Stimulated activated CD4-positive, alpha-beta T cell treated with anti-CD3 and anti-CD28 coated beads, TNF-alpha, amount 100 ng/mL, for 4 hours (primary cell): ENCODE measurements at places on chromosomes 5 and 9.

DNA sequence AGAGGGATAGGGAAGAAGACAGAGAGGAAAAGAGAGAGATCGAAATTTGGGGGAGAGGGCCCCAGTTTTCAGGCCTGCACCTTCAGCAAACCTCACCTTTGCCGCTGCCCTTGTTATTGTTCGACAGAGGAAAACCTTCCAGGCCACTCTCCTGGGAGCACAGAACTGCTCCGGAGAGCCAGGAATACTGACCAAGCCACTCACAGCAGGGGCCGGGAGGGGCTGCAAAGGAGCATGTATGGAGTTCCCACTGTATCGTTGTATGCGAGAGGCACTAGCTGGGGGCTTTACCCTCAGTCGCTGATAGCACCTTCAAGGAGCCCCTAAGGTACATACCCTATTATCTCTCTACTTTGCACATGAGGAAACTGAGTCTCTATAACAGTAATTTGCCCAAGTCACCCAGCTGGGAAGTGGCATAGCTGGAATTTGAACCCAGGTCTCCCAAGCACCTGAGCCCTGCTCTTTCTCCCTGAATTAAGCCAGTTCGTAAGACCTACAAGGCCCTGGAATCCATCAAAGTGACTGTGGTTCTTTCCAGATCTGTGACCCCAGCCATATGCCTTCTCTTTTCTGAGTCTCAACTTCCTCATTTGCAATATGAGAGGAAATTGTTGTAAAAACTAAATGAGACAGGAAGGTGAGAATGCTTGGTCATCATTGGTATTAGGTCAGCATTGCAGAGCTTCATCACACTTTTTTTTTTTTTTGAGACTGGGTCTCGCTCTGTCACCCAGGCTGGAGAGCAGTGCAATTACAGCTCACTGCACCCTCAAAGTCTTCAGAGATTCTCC, 21.0 kb upstream of the FOXE1 start:
- no peak for DNase-seq

DNA sequence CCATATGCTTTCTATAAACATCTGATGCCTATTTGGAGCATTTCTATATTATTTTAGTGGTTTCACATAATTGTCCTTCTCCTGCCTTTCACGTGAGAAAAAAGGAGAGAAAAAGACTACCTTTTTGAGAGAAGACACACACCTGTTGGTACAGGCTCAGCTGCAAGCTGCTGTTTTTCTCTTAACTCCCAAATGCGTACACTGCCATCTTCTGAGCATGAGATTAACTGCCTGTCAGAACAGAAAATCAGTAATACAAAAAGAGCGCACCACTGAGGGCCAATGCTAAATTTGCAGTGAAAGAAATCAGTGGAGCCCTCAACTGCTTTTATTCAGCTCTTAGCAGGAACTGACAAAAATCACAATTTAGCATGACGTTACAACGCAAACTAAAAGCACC, 54.9 kb downstream of the WDR41 start:
- no peak for DNase-seq

GRCh38 chr5:161265006-161265405, 281.5 kb downstream of the GABRB2 start:
- no peak for DNase-seq

DNA sequence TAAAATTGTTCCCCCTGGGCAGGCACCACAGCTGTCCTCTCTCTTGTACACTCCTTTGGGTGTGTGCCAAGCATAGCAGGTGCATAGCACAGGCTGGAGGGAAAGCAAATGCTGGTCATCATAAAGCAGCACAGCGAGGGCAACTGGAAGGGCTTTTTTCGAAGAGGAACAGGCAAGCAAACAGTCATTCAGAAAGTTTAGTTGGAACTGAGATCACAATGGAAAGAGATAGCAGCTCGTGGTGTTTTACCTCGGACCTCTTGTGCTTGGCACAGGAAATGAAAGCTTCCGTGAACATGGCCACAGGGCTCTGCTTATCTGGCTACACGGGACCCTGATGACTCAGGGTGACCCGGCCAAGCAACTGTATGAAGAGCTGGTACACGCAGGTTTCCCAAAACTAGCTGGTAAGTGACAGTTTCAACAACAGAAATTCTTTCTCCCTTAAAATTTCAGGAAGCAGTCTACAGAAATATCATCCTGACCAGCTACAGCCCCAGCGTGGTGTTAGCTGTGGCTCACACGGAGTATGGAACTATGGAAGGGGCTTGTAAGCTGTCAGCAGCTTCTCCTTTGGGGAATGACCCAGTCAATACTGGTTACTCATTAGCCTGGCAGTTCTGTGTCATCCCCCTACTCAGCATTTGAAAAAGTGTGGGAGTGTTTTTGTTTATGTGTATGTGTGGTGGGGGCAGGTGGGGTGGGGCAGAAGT, 48.1 kb downstream of the POC5 start:
- no peak for DNase-seq

DNA sequence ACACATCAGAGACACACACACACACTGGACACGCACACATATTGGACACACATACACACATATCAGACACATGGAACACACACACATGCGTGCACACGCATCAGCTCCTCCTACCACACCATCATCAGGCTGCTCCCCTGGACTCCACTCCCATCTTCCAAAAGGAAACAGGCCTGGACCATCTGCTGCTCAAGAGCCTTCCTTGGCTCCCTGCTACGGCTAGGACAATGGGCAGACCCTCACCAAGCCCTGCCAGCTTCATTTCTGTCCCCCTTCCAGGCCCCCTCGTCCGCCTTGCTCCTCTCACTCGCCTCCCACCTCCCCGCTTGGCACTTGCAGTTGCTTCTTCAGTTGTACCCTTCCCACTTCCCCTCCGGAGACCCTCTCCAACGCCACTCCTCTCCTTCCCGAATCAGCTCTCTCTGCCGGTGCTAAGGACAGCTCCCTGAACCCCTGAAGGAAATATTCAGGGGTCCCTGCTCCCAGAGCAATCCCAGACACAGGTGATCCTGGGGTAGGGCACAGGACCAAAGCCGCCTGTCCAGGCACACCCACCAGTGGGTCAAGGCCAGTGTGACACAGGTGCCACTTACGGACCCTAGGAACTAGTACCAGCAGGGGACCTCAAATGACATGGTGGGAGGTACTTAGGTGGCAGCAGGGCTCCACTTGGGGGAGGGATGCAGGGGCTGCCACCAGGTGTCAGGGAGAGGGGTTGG, 12.1 kb upstream of the LAMC3 start:
- no peak for DNase-seq

DNA sequence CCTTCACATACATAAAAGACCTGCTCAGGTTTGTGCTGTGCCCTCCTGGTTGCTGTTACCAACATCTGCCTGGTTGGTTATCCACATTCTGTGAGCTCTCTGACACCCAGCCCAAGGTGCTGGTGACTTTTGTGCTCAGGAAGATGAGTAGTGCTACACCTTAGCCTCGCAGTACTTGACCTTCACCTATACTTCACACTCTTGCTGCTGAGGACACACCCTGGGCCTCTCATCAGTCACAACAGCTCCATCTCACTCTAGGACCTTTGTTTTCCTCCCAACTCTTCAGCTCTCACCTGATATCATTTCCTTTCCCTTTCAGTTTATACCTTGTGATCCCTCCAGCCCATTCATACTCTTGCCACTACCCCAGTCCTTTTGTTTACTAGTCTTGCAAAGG, 10.7 kb upstream of the SLC22A5 start:
- DNase-seq: no peak

DNA sequence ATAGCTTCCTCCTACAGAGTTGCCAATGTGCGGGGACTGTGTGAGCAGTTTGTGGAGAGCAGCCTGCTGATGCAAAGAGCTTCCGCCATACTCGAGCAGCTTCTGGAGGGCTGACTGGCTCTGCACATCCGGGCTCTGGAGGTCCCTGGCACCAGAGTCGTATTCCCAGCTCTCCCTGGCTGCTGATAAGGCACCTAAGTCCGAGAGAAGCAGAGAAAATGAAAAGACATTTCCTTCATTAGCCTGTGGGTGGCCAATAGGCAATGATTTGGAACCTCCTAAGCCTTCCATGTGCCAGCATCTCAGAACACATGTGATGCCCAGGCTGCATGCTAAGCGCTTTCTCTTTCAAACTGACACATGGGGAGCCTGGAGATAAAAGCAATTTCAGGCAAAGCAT, 94.3 kb downstream of the TSSK1B start:
- no peak for DNase-seq

GRCh38 chr5:103589776-103590175, 27.2 kb upstream of the NUDT12 start:
- DNase-seq: no peak

- no peak for DNase-seq
These were observed 49.5 kb downstream of the ADAMTS2 start for GRCh38 chr5:179295778-179296149.

GRCh38 chr9:101027236-101027635, 1.3 kb upstream of the PLPPR1 start:
- DNase-seq: no peak

DNA sequence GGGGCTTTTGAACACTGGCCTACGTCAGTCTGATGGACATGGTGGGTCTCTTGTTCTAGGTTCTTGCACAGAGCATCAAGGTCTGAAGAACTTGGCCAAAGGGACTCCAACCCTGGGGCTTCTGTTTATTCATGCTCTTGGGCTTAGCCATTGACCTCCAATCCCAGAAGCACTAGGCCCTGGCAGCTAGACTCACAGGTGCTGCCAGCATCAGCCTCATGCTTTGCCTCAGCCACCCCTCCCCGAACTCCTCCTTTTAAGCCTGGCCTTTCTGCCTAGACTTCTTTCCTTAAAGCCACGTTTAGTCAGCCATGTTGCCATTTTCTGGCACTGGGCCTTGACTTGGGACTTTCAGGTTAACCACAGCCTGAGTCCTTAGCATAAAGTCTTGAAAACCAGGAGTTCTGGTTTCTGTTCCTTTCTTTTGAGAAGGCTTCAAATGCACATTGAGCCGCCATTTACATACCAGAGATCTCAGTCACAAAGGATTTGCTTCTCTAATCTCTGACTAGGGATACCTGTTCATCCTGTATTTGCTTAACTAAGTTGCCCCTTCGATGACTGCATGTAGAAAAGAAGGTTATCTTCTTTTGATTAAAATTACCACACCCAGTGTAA, 54.7 kb downstream of the ANGPTL2 start:
- no peak for DNase-seq

- DNase-seq: no peak
These were observed 327.1 kb downstream of the MTRR start for GRCh38 chr5:8196061-8196460.

- DNase-seq: no peak
These were observed 47.7 kb downstream of the ZNF608 start for GRCh38 chr5:124698770-124699169.

- no peak for DNase-seq
These were observed 127.9 kb downstream of the PIK3R1 start for GRCh38 chr5:68343421-68343826.

DNA sequence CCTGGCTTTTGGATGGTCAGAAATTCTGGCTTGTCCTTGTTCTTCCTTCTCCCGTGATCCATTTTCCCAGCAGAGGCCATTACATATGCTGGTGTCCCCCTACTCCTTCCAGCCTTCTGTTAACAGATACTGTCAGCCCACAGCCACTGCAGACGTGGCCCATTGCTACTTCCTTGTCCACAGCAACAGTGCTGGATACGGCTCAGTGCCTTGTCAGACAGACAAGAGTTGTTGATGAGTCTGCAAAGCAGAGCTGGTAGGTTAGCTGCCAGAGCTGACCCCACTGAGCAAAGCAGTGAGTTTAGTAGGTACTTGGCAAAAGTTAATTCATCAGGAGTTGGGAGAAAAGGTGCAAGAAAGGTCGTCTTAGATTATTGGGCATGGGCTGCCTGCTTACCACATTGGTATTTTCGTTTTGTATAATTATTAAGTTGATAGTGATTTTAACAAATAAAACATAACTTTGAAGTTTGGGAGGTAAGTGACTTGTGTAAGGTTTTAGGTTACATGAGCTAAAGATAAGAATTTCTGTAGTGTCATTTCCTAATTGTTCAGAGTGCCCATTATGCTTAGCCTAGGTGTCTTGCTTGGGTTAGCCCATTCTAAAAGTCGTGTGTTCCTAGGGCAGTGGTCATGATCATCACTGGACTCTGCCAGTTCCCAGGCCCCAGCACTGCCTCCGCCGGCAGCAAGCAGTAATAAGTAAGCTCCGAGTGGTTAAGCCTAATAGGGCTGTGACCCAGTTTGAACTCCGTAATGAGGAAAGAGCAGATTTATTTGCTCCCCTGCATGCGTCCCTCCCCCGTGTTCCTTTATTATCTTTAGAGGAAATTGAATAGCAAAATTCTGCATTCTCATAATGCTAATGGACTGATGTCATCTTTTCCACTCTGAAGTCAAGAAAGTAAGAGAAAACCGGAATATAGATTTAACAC, 292.0 kb downstream of the FANCC start:
- DNase-seq: no peak
